ENCODE measurements at places on chromosomes 12 and 14. TPM values are rescaled to one million over a fixed set of nuclear protein-coding genes. Genes with fewer than 3 reads are reported as not detected.

The MYBPC1 gene
- 0.13 TPM for total RNA-seq

The APOF gene
- total RNA-seq = not detected

The ACRBP gene
- total RNA-seq = 1.9 TPM

The TSHR gene
- 3.7 TPM for total RNA-seq

The CACNA1C gene
- 9.0 TPM for total RNA-seq

The KRT85 gene
- not detected for total RNA-seq

The SLC22A17 gene
- 67.3 TPM for total RNA-seq

The PPP1R1A gene
- total RNA-seq = 21.4 TPM

The CCDC177 gene
- not detected for total RNA-seq

The STRAP gene
- total RNA-seq = 69.6 TPM

The RNF10 gene
- total RNA-seq = 331 TPM

The ASCL1 gene
- total RNA-seq = not detected

The DENR gene
- 32.7 TPM for total RNA-seq

Data from sciatic nerve (tissue), 2 donors.